ENCODE measurements at places on chromosomes 5 and 9.

- no peak for DNase-seq
These were observed 62.0 kb downstream of the BHMT start for GRCh38 chr5:79173626-79174025.

GRCh38 chr5:59354274-59354673 is 539.3 kb downstream of the PDE4D start:
- DNase-seq: no peak

DNA sequence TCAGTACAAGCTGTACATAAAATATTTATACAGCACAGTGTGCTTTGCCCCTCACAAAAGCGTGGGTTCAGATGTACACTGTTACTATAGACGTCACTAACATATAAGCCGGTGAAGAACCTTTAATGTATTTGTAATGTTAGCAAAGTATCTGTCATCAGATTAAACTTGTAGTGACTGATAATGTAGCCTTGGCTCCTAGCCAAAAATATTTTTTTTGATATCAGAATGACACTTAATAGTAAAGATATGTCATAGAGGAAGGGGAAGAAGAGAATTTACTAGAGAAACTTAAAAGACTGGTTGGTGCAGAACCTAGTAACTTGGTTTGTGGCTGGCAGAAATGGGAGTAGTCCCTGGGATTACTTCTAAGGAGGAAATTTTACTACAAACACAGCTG is 258.7 kb upstream of the DMRT1 start:
- DNase-seq: no peak

GRCh38 chr5:68459810-68460139 is 244.2 kb downstream of the PIK3R1 start:
- DNase-seq: no peak

GRCh38 chr5:75335952-75336614 is 937 bp upstream of the HMGCR start:
- peak; percentile 38 for DNase-seq

DNA sequence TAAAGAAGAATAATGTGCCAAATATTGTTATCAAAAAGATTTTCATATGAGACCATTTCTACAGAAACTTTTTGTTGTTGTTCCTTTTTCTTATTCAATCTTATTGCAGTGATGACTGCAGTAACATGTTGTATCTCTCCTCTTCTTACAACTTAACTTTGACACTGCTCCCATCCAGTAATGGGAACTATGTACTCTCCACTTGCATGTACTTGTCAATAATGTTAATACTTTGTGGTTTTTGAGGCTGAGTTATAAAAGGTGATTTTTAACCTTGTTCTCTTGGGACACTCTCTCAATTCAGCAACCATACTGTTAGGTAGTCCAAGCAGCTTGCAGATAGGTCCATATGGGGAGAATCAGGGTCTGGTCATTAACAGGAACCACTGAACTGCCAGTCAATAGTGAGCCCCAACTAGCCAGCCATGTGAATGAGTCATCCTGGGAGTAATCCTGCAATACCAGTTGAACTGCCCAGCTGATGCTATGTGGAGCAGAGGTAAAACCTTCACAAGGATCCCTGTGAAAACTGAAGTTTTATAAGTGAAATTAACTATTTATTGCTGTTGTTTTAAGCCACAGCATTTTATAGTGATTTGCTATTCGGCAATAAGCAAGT is 199.6 kb upstream of the DAB2 start:
- no peak for DNase-seq

DNA sequence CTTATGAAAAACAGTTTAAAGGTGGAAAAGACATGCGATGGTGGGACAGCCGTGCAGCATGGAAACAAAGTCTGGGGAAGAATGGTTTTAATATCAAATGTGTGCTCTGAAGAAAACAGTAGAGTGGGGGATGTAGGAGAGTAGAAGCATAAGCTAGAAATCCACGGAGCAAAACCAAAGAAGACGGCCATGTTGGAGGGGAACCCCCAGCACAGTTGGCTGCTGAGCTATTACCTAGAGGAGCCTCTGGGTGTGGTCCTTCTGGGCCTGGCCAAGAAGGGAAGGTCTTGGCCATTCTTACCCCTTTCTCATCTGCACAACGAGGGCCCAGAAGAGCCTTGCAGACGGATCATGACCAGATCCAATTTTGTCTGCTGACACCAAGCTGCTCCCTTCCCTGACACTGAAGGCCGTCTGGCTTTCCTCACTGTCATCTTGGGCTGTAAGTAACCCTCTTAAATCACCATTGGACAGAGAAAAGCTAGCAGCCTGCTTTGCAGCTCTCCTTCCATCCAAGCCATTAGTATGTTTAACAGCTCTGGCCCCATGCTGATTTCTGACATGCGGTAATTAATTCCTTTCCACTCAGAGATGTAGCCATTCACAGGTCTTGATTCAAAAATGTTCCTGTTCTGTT is 189.5 kb downstream of the SEC61B start:
- DNase-seq: no peak

DNA sequence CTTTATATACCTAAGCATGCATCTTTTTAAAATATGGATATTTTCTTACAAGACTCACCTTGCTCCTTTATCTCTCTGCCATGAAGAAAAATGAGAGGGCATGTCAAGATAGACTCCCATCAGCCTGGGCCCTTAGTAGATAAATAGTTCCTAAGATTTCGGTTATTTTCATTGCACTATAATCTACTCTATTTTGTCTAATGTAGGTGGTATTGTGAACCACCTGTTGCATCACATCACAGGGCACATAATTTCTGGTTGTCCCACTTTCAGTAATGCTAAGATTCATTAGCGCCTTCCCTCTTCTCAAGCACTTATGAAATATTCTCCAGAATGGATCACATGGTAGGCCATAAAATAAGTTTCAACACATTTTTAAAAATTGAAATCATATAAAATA is 202.5 kb upstream of the ADRA1B start:
- DNase-seq: no peak

DNA sequence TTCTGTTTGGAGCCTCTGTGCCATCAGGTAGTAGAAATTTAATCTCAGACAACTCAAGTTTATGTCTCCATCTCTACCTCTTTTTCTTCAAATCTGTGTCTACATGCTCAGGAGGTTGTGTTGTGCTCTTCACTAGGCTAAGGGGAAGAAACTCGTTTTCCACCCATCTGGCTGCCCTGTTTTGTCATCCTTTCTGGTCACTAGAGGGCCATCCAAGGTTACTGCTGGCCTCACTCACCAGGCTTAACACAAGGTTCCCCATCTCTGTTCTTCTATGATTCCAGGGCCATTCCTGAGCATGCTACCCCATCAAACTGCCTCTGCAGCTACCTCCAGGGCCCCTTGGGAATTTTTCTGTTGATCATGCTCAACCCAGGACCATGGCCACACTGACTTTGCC is 213.3 kb upstream of the FBXL7 start:
- no peak for DNase-seq

DNA sequence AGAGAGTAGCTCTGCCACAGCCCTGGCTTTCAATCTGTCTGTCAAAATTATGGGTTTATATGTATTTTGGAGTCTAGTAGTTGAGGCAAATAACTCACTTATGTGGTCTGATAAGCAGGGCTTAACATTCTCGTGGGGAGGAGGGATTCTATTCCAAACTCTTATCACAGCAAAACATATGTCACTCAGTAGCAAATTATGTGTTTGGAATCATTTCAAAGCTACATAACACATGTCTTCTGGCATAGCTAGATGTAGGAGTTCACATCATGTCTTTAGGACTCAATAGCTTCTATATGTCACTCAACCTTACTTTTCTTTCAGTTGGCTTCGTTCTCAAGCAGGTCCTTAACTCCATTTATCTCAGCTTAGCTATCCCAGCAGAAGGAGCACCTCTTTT is 144.5 kb upstream of the SEMA6A start:
- no peak for DNase-seq

DNA sequence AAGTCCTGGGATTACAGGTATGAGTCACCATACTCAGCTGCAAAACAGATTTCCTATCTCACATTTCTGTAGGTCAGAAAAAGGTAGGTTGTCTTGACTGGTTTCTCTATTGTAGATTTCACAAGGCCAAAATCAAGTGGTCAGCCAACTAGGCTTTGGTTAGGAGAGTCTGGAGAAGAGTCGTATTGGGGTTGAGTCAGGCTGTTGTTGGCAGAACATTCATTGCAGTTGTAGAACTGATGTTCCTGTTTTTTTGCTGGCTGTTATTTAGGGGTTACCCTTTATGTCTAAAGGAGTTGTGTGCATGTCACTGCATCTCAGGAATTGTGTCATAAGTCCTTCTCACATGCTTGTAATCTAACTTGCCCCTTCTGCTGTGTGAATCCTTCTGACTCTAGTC is 814.2 kb upstream of the GRAMD2B start:
- DNase-seq: no peak

DNA sequence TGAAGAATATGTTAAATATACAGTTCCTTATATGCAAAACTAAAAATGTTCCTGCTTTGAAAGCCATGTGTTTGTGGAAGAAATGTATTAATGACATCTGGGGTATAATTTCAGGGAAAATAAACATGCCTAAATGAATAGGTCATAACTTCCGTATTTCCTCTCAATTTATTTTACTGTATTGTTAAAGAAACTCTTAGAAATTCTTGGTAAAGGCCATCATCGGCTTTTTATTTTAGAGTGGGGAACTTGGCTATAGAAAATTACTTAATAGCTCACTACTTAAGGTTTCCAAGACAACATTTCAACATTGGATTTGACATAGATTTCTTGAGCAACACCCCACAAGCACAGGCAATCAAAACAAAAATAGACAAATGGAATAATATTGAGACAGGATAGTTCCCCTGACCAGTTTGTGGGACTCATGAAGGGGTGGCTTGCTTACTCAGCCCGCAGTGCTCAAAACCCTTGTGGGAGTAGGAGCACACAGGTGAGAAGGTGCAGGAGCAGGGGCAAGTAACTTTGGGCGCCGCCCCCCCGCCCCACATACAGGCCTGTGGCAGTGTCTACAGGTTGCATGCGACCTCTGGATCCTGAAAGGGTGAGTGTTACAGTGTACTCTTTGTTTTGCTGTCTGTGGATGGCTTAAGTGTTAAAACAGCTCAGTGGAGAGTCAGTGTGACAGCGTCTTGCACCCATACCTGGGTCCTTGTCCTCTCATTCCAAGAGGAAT is 891.4 kb upstream of the C9orf72 start:
- no peak for DNase-seq

- no peak for DNase-seq
These were observed 26.0 kb downstream of the PSIP1 start for GRCh38 chr9:15484802-15485201.

Data from NCI-H1092 (cell line).